ENCODE measurements at places on chromosomes 2 and 18.
A peak's percentile ranks its signal among the peaks of the same experiment; 100 is the strongest.

DNA sequence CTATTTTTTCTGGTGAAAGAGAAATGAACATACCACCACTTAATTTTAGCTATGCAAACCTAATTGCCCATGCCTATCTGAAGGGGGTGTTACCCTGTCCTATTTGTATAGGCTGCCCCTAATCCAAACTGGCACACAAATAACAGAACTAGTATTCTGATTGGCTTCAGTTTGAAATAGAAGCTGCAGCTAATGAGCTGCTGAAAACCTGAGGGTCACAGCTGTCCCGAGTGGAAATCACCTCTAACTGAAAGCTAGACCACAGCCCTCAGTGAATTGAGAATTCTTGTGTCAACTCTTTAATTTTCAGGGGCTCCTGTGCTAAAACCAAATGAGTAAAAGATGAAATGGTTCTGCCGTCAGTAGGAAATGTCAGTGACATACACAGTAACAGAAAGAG lies 28.7 kb downstream of the CCDC141 start:
- peak; percentile 28 for DNase-seq

DNA sequence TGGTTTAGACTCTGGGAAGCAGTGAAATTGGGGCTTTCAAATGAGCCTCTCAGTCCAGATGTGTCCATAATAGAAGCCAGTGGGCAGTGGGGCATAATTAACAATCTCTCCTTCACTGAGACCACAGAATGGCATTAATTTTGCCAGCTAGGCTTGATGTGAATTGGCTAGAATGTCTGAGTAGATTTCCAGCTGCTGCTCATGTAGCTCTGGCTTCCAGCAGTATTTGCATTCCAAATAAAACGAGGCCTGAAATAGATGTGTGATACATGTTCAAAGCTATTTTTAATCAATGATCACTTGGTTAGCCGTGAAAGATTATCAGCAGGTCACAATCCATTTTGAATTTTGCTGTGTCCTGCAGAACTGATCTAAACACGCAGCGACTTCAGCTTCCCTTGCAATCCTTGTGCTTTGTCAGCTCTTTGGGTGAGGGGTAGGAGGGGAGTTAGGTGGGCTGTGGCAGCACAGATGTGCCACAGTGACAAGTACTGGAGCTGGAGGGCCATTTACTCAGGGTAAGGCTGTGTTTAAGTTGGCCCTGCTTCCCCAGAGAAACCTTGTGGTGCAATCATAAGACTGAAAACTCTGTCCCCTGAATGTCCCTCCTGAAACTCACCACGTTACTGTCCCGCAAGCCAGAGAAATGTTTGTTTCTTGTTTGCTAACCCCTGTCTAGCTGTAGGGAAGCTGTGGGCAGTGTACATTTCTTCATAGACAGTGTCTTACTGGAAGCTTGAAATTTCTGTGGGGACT lies 56.9 kb upstream of the TMEM178A start:
- DNase-seq = peak; percentile 75

GRCh38 chr2:201774546-201774945 lies 6.2 kb downstream of the ALS2 start:
- DNase-seq = no peak

DNA sequence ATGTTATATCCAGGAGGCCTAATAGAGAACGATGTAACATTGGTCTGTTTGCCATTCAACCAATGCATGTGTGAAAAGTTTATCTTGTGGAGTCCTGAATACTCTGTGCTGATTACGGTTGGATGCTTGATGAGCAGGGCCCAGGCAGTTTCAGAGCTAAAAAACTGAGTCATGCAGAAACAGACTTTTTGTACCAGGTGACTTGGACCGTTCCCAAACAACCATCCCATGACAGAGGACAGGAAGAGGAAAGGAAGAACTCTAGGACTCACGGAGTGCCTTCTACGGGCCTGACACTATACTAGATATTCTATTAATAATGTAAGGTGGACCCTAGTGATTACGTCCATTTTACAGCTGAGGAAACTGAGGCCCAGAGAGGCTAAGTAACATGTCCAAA lies 142.1 kb downstream of the ARHGAP28 start:
- DNase-seq = no peak

Data from myocyte (in vitro differentiated cells).